ENCODE measurements at places on chromosomes 12 and 14.

DNA sequence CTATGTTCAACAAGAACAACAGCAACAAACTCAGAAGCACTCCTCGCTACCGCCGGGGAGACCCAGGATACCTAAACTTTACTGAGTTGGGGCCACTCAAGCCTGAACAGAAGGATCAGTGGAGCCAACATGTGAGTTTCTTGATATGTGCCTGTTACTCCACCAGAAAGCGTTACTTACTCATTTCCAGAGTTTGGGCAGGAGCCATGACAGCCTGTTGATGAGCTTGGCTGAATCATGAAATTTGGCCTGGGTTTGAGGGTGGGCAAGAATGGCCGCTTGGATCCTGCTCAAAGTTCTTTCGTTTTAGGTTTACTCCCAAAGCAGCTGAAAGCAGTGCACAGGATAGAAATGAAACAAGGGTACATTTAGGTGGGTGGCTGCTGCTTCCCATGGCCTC lies 12.0 kb upstream of the GALNT6 start:
- no peak for DNase-seq

- DNase-seq: no peak
Measured at GRCh38 chr14:104307246-104307626, 168.8 kb downstream of the KIF26A start.

- DNase-seq: no peak
Measured at GRCh38 chr12:113022563-113023297, 33.8 kb upstream of the DTX1 start.

DNA sequence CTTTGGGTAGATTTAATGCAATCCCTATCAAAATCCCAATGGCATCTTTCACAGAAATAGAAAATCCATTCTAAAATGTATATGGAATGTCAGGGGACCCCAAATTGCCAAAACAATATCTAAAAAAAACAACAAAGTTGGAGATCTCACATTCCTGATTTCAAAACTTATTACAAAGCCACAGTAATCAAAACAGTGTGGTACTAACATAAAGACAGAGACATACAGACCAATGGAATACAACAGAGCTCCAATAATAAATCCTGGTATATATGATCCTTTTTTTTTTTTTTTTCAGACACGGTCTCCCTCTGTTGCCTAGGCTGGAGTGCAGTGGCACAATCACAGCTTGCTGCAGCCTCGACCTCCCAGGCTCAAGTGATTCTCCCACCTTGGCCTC lies 4.7 kb downstream of the TMBIM4 start:
- no peak for DNase-seq

GRCh38 chr12:47038270-47038748 lies 41.1 kb upstream of the PCED1B start:
- DNase-seq: no peak

DNA sequence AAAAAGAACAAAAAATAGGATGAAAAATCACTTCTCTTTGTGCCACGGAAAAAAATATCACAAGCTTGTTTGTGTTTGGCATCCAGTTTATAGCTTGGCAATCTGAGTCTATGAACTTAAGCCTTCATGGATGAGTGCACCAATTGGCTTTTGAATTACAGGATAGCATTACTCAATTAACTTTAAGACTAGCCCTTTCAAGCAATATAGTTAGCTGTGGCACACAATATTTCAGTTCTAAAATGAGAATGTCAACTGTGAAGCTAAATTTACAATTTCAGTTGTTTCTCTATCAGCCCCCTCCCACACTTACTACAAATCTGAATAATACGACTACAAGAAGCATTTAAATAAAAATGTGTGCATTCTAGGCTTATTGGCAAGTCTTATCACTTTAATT lies 8.3 kb downstream of the RERG start:
- no peak for DNase-seq

- DNase-seq: no peak
Measured at GRCh38 chr12:110869026-110869425, 22.2 kb downstream of the CCDC63 start.

DNA sequence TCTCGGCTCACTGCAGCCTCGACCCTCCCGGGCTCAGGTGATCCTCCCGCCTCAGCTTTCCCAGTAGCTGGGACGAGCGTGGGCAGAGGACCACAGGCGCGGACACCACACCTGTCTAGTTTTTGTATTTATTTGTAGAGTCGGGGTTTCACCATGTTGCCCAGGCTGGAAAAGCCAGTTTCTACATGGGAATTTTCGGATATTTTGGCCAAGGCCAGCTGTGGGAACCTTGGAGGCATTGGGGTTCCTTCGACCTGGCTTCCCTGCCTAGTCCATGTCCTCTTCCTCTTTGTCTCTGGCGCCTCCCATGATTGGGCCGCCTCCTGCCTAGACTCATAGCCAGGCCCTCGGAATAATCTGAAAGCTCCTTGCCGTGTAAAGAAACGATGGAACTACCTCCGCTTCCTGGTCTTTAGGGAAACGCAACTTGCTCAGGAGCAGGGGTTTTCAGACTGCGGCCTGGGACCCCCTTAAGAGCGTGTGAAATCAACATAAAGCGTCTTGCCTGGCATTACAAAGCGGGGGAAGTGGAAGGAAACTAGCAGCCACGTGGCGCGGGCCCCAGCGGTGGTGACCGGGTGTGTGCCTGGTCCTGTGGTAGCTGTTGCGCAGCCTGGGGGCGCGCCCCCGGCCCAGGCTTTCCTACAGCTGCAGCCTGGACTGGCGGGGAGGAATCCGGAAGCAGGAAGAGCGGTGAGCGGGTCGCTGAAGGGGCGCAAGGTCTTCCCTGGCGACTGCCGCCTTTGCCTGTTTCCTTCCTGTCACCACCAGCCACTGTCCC lies 1.4 kb upstream of the HSP90AA1 start:
- no peak for DNase-seq

GRCh38 chr12:65657635-65658034 lies 166.6 kb upstream of the HMGA2 start:
- no peak for DNase-seq

- DNase-seq: no peak
Measured at GRCh38 chr14:54570047-54570446, 3.1 kb downstream of the SAMD4A start.

- DNase-seq: no peak
Measured at GRCh38 chr12:117100251-117100650, 1.0 kb upstream of the TESC start.

GRCh38 chr12:89084751-89085150 lies 267.6 kb downstream of the DUSP6 start:
- DNase-seq: no peak

DNA sequence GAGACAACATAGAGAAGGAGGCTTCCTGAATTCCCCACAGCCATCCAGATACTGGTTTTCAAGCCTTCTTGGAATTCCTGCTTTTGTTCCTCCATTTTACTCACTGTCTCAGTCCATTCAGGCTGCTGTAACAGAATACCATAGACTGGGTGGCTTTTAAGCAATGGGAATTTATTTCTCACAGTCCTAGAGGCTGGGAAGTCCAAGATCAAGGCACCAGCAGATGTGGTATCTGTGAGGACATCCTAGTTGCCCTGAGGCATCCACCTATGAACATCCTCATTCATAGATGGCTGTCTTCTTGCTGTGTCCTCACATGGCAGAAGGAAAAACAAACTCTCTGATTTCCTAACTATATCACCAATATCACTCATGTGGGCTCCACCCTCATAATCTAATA lies 374.9 kb downstream of the FUT8 start:
- DNase-seq: no peak

GRCh38 chr12:56684745-56685359 lies 3.2 kb downstream of the PTGES3 start:
- no peak for DNase-seq

GRCh38 chr12:109422251-109422650 lies 54.8 kb downstream of the KCTD10 start:
- DNase-seq: no peak

DNA sequence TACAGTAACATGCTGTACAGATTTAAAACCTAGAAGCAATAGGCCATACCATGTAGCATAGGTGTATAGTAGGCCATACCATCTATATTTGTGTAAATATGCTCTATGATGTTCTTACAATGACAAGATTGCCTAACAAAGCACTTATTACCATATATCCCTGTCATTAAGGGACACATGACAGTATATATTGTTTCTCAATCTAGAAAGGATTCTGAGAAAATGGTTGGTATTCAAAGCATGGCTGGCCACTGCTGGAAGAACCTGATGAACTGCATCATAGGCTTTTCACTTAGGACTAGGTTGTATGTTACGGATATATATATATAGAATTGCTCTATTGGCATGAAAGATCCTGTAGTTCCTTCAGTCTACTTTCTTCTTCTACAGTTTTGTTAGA lies 125.2 kb upstream of the SLC38A2 start:
- no peak for DNase-seq

GRCh38 chr12:84643993-84644392 lies 268.6 kb downstream of the SLC6A15 start:
- DNase-seq: no peak

- no peak for DNase-seq
Measured at GRCh38 chr12:666766-667308, 3.6 kb upstream of the NINJ2 start.

DNA sequence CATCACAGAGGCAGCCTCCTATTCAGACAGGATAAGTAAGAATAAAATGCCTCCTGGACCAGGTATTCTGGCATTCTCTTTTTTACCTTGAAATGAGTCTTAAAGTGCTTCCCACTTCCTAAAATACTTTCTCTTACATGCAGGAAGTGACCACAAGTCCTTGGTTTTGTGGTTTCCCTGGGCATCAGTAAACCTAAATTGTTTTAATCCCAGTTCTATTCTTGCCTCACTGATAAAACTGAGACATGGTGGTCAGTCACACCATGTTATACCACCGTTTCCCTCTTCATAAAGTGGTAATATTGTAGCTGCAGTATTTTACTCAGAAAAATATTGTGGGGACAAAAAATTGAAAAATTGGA lies 1.2 kb upstream of the SALL2 start:
- DNase-seq: no peak

- DNase-seq: no peak
Measured at GRCh38 chr12:56878010-56878339, 56.2 kb downstream of the SDR9C7 start.

DNA sequence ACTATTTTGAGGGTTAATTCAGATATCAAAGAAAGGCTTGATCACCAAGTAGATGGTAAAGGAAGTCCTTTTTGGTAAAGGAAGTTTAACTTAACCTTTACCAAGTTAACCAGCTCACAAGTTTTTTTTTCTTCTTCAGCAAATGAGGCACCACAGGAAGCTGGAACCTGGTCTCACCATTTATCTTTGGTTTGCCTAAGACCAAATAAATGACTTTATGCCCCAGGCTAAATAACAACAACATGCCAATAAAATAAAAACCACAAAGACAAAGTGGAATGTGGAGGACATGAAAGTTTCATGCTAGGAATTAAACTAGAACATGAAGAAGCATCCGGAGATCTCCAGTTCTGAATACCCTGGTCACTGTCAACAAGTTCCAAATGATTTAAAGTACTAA lies 116.8 kb upstream of the PRICKLE1 start:
- no peak for DNase-seq

DNA sequence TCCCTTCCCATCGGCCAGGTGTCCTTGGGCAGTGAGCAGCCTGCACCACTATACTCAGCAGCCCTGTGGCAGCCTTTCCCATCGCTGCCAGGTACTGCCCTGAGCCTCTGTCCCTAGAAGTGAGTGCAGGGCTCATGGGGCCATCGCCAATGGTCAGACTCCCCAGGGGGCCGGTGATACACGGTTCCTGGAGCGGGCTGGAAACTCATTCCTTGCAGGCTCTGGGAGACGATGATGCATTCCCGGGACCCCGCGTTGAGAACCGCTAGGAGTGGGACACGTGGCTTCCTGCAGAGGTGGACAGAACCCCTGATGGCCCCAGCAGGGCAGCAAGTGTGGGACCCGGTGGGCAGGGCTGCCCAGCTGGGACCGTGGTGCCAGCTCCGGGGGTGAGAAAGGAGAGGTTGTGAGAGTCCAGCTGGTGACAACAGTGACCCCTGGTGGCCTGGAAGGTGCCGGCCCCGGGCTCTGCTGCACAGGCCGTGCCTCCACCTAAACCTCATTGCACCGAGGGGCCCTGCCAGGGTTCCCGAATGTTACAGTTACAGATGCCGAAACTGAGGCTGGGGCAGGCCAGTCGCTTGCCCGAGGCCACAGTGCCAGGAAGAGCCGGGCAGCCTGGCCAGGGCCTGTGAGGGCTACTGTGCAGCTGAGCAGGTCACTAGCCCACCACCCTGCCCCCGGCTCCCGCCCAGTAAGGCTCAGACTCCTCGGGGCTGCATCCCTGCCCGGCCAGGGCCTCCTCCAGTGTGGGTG lies 33.8 kb downstream of the FBRSL1 start:
- peak; percentile 88 for DNase-seq

DNA sequence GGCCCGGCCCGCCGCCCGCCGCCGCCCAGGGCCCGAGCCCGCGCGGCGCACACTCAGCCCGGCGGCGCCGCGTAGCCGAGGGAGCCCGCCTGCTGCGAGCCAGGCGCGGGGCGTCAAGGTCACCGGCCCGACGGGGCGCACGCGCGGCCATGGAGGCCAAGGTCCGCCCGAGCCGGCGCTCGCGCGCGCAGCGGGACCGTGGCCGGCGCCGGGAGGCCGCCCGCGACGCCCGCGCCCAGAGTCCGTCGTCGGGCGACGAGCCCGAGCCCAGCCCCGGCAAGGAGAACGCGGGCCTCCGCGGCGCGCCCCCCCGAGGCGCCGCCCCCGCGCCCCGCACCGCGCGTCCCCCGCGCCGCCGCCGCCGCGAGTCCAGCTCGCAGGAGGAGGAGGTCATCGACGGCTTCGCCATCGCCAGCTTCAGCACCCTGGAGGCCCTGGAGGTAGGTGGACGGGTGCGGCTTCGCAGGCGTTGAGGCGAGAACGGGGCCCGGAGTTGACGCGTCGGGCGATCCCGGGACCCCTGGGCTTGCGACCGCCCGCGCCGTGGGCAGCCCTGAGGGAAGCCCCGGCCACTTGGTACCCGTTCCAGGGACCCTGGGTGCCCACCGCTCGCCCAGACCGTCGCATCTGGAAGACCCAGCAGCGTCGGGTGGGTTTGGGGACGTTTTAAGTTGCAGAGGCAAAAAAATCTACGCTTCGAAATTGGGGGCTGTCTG lies 629 bp downstream of the FBRSL1 start:
- DNase-seq: no peak

- DNase-seq: no peak
Measured at GRCh38 chr14:99841436-99842071, 48.3 kb downstream of the EML1 start.

DNA sequence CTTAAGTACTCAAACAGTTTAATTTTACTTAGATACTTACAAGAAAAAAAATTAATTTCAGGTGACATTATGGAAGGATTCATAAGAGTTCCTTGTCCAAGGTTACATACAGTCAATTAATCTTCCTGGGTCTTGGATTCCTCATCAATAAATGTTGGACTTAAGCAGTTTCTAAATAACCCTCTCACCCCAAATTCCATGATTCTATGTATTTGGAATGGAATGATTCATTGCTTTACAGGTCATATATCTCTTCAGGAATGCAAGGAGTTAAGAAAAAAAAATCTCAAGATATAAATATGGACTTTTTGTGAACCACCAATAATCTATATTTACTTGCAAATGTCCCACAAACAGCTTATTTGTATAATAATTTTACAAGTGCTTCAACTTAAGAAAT lies 84.2 kb upstream of the BMP4 start:
- no peak for DNase-seq

DNA sequence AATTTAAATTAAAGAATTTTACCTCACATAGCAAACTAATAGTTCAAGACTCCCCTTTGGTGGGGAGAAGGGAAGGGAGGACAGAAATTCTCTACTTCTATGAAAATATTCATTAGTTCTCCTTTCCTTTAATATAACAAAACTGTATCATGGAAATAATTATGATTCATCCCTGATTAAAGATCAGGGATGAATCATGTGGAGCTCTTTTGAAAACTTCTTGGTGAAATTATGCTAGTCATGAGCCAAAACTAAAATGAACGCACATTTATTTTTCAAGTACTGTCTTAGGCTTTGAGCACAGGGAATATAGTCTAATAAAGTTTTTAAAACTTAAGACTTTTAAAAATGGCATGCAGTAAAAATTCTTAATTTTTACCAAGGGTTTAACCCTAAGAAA lies 17.1 kb downstream of the TMBIM4 start:
- DNase-seq: no peak

Measured in D721Med (cell line).